ENCODE measurements at places on chromosomes 11 and 22. TPM values are rescaled to one million over a fixed set of nuclear protein-coding genes. Genes with fewer than 3 reads are reported as not detected.
A peak's percentile ranks its signal among the peaks of the same experiment; 100 is the strongest.

- ATAC-seq, result peak; percentile 26
These were observed 103.1 kb downstream of the NAT10 start for GRCh38 chr11:34208266-34209135.

DNA sequence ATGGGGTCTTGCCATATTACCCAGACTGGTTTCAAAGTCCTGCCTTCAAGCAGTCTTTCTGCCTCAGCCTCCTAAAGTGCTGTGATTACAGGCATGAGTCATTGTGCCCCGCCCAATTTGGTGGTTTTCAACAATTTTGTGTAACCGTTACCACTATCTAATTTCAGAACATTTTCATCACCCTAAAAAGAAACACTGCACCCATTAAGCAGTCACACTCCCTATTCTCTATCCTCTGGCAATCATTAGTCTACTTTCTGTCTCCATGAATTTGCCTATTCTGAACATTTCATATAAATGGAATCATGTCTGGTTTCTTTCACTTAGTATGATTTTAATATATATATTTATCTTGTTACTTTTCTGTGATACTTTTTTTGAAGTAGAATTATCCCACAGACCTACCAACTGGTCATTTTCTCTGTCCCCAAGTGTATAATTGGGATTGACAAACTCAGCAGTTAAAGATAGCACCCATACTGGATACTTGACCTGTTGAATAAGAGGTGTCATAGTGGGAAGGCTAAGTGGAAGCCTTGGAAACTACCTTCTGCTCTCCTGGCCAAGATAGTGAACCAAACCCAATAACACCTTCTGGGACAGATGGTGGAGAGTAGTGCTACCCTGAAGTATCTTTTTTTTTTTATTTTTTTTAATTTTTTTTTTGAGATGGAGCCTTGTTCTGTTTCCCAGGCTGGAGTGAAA, 64.8 kb downstream of the STIM1 start:
- ATAC-seq, result peak; percentile 83

DNA sequence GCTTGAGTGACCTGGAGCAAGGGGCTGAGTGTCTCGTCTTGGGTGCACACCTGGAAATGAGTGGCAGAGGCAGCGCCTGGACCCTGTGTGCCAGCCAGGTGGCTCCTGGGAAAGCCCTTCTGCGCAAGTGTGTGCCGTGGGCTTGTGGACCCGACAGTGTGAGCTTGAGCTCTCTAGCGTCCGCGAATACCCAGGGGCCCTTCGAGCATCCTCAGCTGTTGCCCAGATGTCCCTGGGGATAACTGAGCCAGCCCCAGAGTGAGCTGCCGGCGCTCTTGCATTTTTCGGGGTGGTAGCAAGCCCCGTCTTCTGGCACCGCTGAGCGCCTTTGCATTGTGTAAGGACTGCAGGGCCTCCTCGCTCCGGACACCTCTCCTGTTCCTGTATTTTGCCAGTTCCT, 399.2 kb downstream of the TBC1D22A start:
- ATAC-seq, result no peak

- peak; percentile 20 for ATAC-seq
These were observed 453 bp upstream of the MAFF start for GRCh38 chr22:38201371-38201710.

DNA sequence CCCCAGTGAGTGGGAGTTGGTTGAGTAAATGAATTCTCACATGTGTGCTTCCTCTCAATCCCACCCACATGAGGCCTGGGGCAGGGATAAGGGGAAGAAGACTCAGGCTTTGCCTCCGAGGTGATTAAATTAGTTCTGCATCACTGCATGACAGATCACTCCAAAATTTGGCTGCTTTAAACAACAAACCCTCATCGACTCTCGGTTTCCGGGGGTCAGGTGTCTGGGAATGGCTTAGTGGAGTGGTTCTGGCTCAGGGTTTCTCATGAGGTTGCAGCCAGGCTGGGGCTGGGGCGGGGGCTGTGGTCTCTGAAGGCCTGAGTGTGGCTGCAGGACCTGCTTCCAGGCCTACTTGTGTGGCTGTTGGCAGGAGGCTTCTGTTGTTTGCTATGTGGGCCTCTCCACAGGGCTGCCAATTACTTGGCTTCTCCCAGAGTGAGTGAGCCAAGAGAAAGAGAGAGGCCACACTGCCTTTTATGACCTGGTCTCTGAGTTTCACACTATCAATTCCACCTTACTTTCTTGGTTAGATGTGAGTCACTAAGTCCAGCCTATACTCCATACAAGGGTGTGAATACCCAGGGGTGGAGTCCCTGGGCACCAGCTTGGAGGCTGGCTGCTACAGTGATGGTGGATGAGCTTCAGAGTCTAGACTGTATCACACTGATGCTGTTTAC, 15.9 kb downstream of the MOGAT2 start:
- no peak for ATAC-seq

CDCA5 gene
- total RNA-seq, result 1.7 TPM

SELENOO gene
- 31.1 TPM for total RNA-seq

RASD2 gene
- total RNA-seq, result 45.9 TPM

TCN1 gene
- not detected for total RNA-seq
